ENCODE measurements at places on chromosomes 12 and 14.
A peak's percentile ranks its signal among the peaks of the same experiment; 100 is the strongest.

- peak; percentile 20 for DNase-seq
Observed at GRCh38 chr14:51014086-51014485, 69.8 kb upstream of the PYGL start.

DNA sequence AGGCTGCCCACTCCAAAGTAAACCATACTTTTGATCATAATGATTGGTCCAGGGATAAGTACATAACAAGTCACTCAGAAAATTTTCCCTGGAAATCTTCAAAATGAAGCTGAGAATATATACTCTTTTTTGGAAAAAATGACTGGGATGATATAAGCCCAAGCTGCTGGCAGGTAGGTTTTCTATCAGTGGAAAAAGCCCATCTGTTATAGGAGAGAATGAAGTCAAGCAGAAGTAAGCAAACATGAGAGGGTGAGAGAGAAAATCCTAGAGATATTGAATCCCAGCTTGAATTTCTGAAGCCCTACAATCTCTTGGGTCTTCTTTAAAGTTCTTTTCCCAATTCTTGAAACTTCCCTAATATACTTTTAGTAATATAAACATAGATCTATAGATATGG lies 37.3 kb upstream of the ZDHHC17 start:
- DNase-seq, result no peak

- DNase-seq, result no peak
Observed at GRCh38 chr14:73686901-73687300, 27.3 kb downstream of the PNMA1 start.

- no peak for DNase-seq
Observed at GRCh38 chr14:82398256-82398655, 864.6 kb upstream of the SEL1L start.

DNA sequence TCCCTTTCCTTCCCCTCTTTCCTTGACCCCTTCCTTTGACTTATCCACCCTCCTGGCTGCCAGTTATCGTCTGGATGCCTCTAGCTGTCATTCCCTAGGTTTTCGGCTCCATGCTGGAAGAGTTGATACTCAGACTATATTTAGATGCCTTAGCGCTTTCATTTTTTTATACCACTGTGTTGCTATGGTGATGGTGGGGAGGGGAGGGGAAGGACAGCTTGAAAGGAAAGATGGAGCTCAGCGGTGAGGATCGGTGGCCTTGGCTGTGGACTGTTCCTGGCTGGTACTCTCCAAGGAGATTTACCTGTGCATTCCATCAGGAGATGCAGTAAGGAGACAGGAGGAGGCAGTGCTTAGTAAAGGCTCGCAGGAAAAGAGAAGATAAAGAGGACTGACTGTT lies 108.7 kb downstream of the SLC8A3 start:
- no peak for DNase-seq

DNA sequence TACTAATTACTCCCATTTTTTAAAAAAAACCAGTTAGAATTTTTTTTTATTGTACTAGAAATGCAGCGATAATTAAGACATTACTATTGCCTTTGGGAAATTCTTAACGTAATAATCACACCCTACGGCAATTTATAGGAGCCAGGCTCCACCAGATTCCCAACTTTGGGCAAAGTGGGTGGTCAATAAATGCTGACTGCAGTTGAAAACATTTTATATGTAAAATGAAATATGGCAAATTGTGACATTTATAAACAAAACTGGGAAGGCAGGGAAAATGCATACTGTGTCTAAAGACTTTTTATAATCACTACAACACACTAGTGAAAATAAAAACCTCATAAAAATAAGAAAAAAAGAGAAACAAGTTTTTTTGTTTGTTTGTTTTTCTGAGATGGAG lies 93.3 kb upstream of the HECTD1 start:
- no peak for DNase-seq

GRCh38 chr12:113678223-113679119 lies 206.8 kb upstream of the LHX5 start:
- DNase-seq, result peak; percentile 11

GRCh38 chr12:121494093-121494787 lies 86.6 kb downstream of the KDM2B start:
- DNase-seq, result peak; percentile 17

DNA sequence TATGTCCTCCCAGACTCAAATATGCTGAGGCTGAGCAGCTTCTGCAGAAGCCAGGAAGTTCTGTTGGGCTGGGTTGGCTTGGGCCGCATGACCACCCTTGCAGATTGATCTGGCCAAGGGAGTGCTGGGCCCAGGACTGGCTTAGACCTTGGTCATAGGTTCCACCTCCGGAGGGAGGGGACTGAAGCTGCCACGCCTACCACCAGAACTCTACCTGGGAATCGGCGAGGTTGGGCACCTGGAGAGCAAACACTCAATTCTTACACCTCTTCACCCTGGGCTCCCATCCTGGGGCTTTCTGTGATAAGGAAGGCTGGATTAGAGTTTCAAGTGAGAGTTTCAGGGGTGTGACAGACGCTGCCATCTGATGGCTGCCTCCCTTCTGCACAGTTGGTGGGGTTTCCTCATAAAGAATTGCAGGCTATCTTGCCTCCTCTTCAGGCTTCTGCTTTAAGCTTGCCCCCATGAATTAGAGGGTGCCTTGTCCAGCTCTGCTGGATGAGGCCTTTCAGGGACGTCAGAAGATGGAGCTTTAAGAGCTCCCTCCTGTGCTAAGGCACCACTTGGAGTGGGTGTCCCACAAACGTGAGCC lies 5.8 kb downstream of the SLC24A4 start:
- DNase-seq, result no peak

GRCh38 chr12:64600164-64600561 lies 10.1 kb upstream of the RASSF3 start:
- no peak for DNase-seq

DNA sequence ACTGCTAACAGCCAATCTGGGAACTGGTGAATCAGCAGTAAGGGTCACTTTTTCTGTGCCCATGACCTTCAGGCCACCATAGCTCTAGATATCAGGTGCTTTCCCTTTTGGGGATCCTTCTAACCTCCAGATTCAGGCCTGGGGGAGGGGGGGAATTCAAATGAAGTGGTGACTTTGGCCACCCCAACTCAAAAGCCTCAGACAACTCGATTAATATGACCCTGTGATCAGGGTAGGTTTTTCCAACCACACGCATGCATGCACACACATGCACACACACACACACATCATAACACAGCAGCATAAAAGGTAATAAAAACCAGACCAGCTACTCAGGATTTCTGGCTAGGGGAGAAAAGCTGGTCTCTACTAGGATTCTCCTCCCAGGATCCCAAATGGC lies 5.3 kb downstream of the TBX3 start:
- no peak for DNase-seq

- peak; percentile 42 for DNase-seq
Observed at GRCh38 chr12:53550595-53550994, 43.3 kb upstream of the NPFF start.

DNA sequence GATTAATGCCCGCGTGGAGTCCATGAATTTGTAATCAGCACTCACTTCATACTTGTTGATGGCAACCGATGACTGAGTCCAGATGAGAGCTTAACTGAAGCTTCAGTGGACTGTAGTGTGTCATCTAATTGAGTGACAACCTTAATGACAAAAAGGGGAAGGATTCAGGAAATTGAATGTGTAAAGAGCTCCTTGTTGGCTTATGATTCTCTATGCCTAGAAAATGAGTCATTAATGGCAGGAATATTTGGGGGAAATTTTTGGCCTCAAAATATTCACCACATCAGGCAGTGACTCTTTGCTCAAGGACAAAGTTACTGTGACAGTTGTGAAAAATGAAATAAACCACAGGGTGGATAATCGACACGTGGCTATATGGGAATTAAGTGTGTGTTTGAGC lies 55.3 kb upstream of the STON2 start:
- no peak for DNase-seq

GRCh38 chr12:114679942-114680341 lies 4.0 kb downstream of the TBX3 start:
- no peak for DNase-seq

DNA sequence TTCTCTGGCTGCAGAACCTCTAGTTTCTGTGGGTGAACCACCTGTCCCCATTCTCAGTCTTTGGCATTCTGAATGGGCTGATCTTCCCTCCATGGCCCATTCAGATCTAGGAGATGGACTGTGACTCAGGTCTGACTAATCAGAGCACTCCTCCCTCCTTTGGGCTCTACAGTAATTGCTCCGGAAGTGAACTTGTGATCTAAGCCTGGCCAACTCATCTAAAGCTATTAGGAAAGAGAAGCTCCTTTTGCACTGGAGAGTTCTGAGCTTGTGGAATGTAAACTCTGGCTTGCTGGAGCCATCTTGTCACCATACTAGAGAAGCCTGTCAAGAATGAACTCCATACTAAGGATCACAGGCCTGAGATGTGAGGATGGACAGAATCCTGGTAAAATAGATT lies 168.2 kb downstream of the SUDS3 start:
- peak; percentile 63 for DNase-seq

- DNase-seq, result no peak
Observed at GRCh38 chr12:10741845-10742244, 18.7 kb upstream of the YBX3 start.

GRCh38 chr12:3275171-3276041 lies 198.2 kb downstream of the TSPAN9 start:
- peak; percentile 72 for DNase-seq

DNA sequence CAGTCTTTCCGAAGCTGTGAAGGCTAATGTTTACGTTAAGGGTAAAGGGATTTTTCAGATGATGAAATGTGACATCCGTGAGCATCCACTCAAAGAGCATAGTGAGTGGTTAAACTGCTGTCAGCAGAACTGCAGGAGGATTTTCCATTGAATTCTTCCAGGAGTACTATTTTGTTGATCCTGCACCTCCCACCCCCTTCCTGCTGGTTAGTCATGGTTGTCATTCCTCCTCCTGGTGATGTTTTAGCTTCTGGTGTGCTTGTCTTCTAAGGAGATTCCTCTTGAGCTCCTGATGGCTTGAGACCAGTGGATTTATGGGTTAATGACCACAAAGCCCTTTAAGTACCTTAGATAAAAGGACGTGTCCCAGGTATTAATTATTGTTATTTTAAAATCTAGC lies 2.4 kb upstream of the GPRC5D start:
- DNase-seq, result no peak
